ENCODE measurements at places on chromosomes 5 and 9. TPM values are rescaled to one million over a fixed set of nuclear protein-coding genes. Genes with fewer than 3 reads are reported as not detected.

SARDH gene
- not detected for total RNA-seq

- H3K27me3 ChIP-seq = peaks cover 82% of the 10 kb centered on the region
- no peak overlapping the region for H3K4me3 ChIP-seq
- DNase-seq = no peak
- H3K27ac ChIP-seq = no peak overlapping the region
- H3K4me1 ChIP-seq = no peaks in the 10 kb centered on the region
These were observed 98.9 kb upstream of the TAF11L2 start for GRCh38 chr5:17398866-17399835.

- DNase-seq = peak; percentile 70
- peaks cover 9% of the 10 kb centered on the region for H3K27me3 ChIP-seq
- H3K36me3 ChIP-seq = peaks cover 10% of the 10 kb centered on the region
These were observed 94.9 kb downstream of the PCDH1 start for GRCh38 chr5:141783005-141783946.

GRCh38 chr9:70474413-70474812 lies 60.0 kb upstream of the KLF9 start:
- H3K27ac ChIP-seq = no peak overlapping the region
- no peak overlapping the region for H3K4me3 ChIP-seq
- DNase-seq = no peak
- no peaks in the 10 kb centered on the region for H3K27me3 ChIP-seq
- peaks cover 20% of the 10 kb centered on the region for H3K4me1 ChIP-seq

TMC1 gene
- total RNA-seq = not detected

GRCh38 chr9:124284940-124285441 lies 27.2 kb downstream of the NEK6 start:
- H3K4me1 ChIP-seq = peaks cover 26% of the 10 kb centered on the region
- DNase-seq = no peak
- peaks cover 34% of the 10 kb centered on the region for H3K36me3 ChIP-seq
